Stimulated activated CD4-positive, alpha-beta T cell treated with anti-CD3 and anti-CD28 coated beads, Interleukin-1b, Interleukin-23, amount 100 ng/mL, for 48 hours (primary cell): ENCODE measurements at places on chromosomes 2 and 18.

- DNase-seq: no peak
These were observed 127.0 kb upstream of the CHST9 start for GRCh38 chr18:27312153-27312552.

DNA sequence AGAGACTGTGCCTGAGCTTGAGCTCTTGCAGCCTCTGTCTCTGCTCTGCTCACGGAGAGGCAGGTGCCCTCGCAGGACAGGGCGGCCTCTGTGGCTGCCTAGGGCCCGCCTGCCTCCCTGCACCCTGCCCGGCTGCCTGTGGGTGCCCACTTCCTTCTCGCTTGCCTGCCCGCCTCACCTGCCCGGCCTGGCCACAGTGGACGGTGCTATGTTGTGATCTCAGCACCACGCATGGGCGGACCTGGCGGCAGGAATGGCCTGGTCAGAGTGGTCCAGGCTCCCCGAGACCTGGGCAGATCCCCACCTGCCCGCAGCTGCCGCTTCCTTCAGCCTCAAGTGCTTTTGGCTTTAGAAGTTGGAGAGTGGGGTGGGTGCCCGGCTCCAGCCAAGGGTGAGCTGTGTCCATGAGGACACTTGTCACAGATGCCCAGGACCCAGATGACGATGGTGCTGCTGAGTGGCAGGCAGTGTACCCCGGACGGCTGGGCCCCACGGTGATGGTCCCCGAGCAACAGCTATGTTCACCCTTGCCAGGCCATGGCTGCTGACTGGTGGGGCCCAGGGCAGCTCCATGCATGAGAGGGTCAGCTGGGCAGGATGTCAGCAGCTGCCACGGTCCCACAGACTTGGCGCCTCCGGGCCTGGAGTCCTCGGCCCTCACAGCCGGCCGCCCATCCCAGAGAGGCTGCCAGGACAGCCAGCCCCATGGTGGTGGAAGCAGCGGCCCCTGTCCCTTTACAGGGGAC lies 25.3 kb downstream of the RTP5 start:
- no peak for DNase-seq

- no peak for DNase-seq
These were observed 99.1 kb downstream of the SH3BP4 start for GRCh38 chr2:235050980-235051351.

DNA sequence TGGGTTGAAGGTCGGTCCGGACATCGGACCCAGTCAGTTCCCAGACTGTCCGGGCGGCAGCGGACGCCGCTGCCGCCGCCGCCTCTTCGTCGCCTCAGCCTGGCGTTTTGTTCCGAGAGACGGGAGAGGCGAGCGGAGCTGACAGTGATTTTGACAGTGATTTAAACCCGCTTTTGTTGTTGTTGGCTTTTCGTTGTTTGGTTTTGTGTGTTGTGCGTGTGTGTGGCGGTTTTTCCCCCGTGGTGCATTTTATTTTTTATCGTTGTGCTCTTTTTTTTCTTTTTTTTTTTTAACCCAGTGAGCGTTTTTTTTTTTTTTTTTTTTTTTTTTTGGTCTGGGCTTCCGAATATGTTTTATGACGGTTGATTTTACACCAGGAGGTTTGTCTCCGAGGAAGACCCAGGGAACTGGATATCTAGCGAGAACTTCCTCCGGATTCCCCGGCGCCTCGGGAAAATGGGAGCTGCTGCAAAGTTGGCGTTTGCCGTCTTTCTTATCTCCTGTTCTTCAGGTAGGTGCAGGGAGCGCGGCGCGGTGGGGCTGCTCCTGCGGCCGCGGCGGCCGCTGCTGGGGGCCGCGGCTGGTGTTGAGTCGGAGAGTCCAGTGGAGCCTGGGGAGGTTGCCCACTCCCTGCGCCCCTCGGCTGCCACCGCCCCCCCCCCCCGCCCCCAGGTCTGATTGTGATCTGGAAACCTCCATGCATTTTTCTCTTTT lies at the start of gene ACVR2A:
ACVR2A (plus strand) TSS at position 333 of the 714 bp plus-strand sequence; CDS start at position 457, 124 bp downstream.
- peak; percentile 5 for DNase-seq

- DNase-seq: no peak
These were observed 32.7 kb downstream of the MEX3C start for GRCh38 chr18:51164761-51165281.

GRCh38 chr2:64606479-64607363 lies 47.0 kb downstream of the SERTAD2 start:
- DNase-seq: peak; percentile 94

DNA sequence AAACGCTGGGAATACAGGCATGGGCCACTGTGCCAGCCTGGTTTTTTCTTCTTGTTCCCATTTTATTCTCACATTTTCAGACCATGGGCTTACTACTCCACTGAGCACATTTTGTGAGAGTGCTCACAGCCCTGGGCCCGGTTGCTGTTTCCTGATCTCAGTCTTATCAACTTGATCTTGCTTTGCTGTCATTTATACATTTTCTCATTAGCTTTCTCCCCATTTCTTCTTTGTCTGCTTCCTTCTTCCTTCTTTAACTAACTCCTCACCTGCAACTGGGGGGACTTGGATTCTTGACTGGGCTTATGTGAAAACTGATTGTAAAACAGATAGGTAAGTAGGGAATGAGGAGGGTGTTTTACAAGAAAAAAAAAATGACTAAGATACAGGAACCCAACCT lies 117.3 kb downstream of the PLB1 start:
- DNase-seq: no peak

GRCh38 chr18:76521417-76522121 lies 26.5 kb upstream of the ZNF516 start:
- DNase-seq: no peak

DNA sequence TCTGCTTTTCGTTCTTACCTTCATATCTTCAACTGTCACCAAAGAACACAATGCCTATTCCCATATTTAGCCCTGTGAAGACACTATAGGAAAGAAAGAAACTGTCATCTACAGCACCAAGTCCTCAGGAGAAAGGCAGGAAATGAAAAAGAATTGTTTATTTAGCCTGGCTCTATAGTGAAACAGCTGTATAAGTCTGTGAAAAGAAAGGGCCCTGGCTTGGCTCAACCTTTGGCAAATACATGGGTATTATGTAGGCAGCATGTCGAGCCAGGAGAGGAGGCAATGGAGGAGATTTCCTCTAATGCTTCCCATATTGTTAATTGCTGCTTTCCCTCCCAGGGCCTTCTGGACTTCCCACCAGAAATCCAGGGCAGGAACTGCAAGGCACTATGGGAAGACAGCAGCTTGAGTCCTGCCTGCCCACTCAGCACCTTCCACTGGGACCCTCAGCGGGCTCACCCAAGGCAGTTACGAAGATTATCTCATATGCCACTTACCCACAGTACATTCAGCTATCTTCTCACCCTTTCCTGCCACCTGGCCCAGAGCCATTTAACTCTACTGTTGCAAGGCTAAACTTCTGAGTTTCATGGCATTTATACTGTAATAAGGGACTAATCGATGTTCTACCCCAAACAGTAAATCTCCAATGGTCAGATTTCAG lies 30.1 kb downstream of the SLC8A1 start:
- no peak for DNase-seq

DNA sequence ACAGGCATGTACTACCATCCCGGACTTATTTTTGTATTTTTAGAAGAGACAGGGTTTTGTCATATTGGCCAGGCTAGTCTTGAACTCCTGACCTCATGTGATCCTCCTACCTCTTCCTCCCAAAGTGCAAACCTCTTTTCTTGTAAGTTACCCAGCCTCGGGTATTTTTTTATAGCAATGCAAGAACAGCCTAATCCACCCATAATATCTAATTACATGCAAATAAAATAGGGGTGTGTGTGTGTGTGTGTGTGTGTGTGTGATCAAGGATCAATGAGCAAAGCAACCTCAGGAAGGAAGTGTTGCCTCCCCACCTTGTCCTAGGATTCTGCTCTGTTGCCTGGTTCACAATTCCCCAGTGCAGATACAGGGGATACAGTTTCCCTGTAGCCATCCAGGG lies 45.6 kb downstream of the NGEF start:
- no peak for DNase-seq

- DNase-seq: no peak
These were observed 33.3 kb downstream of the TMEM37 start for GRCh38 chr2:119464981-119465380.

DNA sequence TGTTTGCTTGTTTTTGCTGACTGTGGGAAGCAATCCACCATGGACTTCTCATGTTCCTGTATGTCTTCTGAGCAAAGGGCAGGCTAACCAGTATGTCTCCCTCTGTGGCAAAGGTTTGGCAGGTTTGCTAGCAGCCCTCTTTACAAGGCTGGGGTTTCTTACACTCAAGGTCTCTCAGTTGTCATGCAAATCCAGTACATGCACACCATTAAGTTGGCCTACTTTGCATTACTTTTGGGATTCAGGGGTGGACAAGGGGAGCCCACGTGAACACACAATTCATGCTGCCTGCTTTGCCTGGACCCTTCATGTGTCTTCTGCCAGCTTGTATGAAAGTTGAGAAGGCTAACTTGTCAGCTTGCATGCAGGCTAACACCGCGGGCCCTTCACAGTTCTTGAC lies 134.9 kb downstream of the LRRTM4 start:
- no peak for DNase-seq

GRCh38 chr2:19461504-19462255 lies 103.3 kb upstream of the OSR1 start:
- no peak for DNase-seq

DNA sequence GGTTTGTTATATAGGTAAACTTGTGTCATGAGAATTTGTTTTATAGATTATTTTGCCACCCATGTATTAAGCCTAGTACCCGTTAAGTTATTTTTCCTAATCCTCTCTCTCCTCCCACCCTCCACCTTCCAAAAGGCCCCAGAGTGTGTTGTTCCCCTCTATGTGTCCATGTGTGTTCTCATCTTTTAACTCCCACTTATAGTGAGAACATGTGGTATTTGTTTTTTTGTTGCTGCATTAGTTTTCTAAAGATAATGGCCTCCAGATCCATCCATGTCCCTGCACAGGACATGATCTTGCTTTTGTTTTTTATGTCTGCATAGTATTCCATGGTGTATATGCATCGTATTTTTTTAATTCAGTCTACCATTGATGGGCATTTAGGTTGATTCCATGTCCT lies 1075.6 kb upstream of the CNTNAP5 start:
- no peak for DNase-seq

- no peak for DNase-seq
These were observed 68.9 kb downstream of the PLCL1 start for GRCh38 chr2:197873293-197873701.

- no peak for DNase-seq
These were observed 332.9 kb upstream of the NT5C1B start for GRCh38 chr2:18922276-18922675.
